Right lung (tissue), 10 donors: ENCODE measurements at places on chromosomes 13 and 19.

DNA sequence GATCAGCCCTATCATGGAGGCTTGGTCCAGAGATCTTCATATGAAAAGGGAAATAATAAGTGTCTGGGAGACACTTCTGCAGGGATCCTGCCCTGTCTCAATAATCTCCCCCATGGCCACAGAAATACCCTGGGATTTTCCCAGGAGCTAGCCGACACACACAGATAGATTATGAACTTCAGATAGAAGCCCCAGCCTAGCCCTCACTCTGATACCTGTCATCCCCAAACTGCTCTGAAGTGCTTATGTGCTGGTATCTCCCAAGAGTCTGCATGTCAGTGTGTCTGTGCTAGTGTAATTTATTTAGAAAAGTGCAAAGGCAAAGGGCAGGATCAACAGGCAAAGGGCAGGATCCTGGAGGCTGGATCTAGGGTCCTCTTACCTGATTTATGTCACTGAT, 38.7 kb upstream of the ZNF766 start:
- DNase-seq: no peak

- DNase-seq: no peak
Measured at GRCh38 chr19:49022116-49022515, 2.0 kb downstream of the CGB3 start.

DNA sequence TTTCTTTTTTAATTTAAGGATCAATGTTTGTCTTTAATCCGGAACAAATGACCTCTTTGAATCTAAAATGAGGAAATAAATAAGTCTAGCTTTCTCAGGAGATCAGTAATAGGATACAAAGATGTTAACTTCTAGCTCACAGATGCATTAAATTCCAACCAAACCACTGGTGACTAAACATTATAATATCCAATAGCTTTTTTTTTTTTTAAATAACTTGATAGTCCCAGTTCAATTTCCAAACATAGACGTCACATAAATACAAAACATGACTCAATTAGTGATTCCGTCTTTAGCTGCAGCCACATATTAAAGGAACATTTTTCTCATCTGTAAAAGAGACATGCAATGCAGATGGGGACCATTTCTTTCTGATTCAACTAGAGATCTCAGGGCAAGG, 390.5 kb upstream of the PCDH9 start:
- no peak for DNase-seq

DNA sequence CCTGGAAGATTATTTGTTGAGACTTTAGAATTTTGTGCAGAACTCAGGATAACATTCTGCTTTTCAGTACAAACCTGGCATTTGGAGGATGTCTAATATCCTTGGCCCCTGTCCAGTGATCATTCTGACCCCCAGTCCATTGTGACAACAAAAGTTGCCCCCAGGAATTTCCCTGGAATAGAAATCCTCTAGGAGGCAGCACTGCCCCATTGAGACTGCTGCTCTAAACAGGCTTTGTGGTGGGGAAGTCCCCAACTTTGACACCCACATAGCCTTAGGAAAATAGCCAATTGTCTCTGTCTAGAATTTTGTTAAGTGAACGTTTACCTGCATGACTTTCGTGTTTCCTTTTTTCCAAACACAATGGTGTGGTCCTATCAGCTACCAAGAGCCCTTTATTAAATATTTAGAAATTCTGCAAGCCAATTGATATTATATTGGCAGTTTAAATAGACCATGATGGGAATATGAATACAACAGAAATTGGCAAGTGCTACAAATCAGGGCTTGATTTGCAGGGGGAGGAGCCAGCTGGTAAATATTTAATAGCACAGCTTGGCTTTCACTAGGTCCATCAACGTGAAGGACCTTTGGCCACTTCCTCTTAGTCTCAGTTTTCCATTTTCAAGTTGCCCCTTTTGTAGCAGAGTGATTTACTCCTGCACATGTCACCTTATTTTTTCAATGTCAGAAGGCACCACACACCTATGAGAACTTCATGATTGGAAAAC, 451.7 kb downstream of the EFNB2 start:
- DNase-seq: no peak

DNA sequence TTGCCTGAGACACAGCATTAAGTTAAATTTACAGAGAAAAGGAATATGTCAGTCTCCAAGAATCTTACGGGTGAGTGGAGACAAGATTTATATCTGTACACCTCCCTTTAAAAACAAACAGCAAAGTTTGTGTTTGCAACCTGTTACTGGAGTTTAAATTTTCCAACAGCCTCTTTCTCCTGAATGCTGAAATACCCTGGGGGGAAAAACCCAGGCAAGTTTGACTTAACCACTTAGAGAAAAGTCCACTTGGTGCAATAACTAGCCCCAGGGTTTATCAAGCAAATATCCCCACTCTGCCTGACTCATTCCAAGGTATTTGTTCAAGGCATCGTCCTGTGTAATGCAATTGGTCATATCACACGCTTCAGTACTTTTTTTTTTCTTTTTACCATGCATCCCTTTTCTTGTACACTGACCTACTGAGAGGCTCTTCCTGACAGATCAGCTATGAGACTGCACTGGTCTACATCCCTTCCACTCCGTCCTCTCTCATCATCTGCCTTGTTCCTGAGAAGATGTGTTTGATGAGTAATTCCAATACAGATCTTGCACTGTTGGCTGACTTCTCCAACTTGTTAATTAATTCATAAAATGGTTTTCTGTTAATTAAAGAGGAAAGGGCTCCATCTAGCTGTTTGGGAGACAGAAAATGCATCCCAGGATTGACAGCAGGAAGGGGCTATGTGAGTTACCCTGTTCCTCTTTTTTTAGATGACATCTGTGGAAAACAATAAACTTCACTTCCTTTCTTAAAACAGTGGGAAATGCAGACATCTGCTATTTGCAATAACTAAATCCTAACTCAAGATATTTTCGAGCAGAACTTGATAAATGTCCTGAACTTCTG, 212.5 kb upstream of the IRS2 start:
- DNase-seq: no peak

GRCh38 chr19:52270266-52270885, 989 bp downstream of the ZNF766 start:
- DNase-seq: no peak

GRCh38 chr19:33463199-33463598, 58.4 kb downstream of the PEPD start:
- DNase-seq: no peak

DNA sequence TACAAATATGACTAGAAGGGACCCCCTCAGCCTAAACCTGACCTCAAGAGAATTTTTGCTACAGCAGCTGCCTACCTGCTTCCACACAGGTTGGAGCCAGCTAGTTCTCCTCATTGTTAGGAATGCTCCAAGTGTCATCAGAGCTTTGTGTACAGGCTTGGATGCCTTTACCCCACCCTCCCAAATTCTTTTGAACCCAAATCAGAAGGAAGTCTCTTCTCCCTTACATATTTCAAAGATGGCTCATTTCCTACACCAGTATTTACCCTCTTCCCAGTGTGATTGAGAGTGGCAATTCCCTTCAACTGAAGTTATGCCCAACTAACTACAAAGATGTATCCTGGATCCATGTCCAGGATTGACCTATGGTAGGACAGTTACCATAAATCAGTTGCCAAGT, 323.2 kb downstream of the OXGR1 start:
- DNase-seq: no peak

DNA sequence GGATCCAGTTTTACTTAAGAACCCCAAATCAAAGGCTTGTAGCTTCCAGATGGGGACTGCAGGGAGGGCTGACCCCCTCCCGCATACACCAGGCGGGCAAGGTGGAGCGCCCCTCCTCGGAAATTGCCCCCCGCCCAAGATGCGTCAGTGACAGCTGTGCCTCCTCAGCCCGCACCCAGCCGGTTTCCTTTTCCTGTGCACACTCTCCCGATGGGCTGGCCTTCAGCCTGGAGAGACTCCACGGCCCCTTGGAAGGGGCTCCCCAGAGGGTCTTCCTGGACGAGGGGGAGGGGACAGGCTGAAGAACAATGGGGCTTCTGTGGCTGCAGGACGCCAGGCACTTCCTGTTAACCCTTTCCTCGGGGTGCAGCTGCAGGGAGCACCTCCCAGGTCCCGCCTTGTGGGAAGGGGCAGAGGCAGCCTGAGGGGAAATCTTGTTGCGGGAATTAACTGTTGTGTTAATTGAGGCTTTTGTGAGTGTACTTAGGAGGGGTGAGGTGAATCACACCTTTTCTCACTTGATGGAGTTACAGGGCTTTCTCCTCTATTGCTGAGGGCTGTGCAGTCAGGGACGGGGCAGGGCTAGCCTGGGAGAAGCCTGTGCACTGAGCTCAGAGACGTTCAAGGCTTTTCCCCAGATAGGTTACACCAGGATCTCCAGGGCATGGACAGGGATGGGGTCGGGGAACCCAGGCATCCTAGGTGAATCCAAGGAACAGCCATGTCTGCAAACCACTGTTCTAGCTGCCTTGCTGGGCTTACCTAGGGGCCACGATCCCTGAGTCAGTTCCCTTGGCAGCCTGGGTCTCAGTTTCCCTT, 14.3 kb downstream of the IER2 start:
- peak; percentile 97 for DNase-seq

DNA sequence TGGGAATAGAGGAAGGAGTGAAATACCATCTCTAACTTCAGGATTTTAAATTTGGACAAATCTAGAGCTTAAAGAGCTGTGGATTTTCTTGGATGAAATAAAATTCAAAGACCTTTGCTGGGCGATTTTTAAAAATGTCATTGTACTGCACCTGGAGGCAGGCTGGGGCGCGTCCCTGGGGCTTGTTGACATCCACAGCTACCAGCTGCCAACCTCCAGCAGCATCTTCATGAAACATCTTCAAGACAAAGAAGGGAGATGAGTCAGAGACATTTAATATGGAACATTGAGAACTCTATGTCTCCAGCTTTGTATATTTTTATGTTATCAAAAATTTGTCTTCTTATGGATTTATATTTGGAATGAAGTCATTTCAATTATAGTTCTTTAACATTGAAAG, 132.5 kb downstream of the NALCN start:
- no peak for DNase-seq

DNA sequence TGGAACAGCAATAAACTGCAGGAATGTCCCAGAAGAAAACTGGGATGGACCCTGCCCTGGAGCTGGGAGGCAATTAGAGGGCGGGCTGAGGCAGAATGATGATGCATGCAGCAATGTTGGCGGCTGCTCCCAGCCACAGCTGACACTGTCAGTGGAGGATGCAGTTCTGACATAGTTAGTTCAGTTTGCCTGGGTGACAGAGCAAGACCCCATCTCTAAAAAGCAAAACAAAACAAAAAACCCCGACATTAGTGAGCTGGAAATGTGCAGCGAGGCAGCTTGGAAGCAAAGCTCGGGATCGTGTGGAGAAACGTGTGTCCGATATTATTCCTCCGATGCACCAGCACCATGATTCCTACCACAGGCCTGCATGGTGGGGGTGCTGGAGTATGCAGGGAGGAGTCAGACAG, 110.1 kb upstream of the UQCRFS1 start:
- no peak for DNase-seq

DNA sequence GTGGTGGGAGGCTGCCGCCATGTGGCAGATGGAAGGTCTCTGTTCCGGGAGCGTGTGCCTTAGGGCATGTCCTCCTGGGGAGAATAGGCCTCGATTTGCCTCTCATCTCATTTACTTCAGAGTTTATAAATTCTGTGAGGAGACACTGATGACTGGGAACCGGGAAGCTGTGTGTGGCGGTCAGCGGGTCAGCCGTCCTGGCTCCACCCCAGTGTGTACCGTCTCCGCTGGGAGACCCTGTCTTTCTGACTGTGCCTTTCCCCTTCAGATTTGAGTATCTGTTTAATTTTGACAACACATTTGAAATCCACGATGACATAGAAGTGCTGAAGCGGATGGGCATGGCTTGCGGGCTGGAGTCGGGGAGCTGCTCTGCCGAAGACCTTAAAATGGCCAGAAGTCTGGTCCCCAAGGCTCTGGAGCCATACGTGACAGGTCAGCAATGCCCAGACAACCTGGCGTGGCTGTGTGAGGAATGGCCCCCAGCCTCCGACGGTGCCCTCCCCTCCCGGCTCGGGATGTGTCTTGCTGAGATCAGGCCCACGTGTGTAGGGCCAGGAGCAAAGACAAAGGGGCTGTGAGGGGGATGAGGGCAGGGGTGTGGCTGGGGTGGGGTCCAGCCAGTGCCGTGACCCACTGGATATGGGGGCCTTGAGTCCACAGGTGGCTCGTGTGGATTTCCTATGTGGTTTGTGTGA, 21.6 kb downstream of the ATP4B start:
- DNase-seq: no peak

- no peak for DNase-seq
Measured at GRCh38 chr13:34464011-34464410, 478.1 kb upstream of the NBEA start.

DNA sequence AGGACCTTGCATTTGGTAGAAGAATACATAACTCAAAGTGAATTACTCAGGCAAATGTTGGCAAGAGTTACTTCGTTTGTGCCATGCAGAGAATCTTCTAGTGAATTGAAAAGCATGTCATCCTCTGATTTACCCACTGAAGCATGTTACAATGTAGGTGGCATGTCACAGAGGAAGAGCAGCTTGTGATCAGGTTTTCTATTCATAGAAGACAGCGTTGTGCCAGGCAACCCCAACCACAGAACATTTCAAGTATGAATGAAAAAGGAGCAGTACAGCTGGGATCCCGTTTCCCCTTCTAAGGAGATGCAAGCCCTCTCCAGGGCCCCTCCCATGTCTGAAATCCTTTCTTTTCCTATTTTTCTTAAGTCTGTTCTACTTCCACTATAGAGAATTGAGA, 6.0 kb upstream of the KATNAL1 start:
- no peak for DNase-seq

GRCh38 chr19:9058905-9059667, 27.8 kb upstream of the OR1M1 start:
- DNase-seq: no peak

DNA sequence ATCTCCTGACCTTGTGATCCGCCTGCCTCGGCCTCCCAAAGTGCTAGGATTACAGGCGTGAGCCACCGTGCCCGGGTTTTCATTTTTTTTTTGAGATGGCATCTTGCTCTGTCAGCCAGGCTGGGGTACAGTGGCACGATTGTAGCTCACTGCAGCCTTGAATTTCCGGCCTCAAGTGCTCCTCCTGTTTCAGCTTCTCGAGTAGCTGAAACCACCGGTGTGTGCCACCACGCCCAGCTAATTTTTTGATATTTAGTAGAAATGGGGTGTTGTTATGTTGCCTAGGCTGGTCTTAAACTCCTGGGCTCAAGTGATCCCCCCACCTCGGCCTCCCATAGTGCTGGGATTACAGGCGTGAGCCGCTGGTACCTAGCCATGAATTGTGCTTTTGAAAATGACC, 5.9 kb downstream of the ADAT3 start:
- DNase-seq: no peak

- no peak for DNase-seq
Measured at GRCh38 chr19:1084024-1084868, 10.9 kb downstream of the POLR2E start.
